Stimulated activated CD8-positive, alpha-beta memory T cell treated with anti-CD3 and anti-CD28 coated beads, Interleukin-7, amount 100 ng/mL, for 48 hours (primary cell): ENCODE measurements at places on chromosomes 12 and 14.

GRCh38 chr12:49568442-49569162 is 660 bp upstream of the MCRS1 start:
- DNase-seq: no peak

DNA sequence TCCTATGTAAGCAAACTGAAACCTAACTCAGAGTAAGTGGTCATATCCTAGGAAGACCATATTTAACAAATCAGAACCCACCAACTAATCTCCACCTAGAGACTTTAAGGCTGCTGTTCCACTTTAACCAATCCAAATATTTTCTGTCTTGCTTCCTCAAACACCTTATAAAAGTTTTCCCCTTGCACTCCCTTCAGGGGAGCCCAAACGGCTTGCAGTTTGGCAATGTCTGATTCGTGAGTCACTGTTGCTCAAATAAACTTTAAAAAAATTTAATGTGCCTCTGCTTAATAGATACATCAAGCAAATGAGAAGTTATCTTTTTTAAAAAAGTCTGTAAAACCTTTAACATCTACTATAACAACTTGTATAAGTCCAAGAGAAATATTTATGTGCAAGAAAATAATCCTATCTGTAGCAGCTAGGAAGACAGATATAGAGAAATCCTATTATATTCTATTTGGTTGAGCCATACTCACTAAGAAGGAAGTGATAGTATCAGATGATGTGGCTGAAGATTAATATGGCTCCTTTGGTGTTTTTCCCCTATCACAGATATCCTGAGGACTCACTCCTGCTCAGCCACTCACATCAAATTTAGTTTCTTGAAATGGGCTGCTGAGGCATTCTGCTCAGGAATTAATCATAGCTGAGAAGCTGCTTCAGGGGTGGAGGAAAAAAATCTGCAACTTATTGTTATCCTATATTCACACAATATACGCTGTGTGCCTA is 65.1 kb upstream of the DUSP6 start:
- DNase-seq: no peak

GRCh38 chr12:90682398-90682797 is 272.6 kb downstream of the CCER1 start:
- DNase-seq: no peak

- no peak for DNase-seq
Measured at GRCh38 chr12:105409801-105410471, 79.4 kb downstream of the C12orf75 start.

- no peak for DNase-seq
Measured at GRCh38 chr12:92496790-92497189, 206.0 kb upstream of the PLEKHG7 start.

- no peak for DNase-seq
Measured at GRCh38 chr14:34403646-34404045, 58.4 kb downstream of the SPTSSA start.

GRCh38 chr12:52645120-52645761 is 6.8 kb downstream of the KRT2 start:
- DNase-seq: no peak

DNA sequence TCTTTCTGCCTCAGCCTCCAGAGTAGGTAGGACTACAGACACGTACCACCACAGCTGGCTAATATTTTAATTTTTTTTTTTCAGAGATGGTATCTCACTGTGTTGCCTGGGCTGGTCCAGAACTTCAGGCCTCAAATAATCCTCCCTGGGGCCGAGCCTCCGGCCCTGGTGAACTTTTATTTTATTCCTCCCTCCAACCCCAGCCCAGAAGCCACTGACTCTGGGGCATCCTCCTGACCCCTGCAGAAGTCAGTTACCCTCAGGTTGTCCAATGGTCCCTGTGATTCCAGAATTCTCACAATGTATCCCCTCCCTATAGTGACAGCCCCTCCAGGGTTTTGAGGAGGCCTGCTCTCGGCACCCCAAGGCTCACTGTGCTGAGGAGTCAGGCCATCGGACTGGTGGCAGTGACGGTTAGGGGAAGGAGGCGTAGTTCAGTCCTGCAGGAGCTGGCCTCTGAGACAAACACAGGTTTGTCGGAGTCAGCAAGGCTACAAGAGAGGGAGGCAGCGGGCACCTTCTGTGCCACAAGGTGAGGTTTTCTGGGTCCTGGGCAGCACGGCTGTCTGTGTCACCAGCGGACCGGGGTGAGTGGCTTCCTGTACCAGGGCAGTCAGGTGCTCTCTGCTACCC is 19.4 kb upstream of the FIGNL2 start:
- no peak for DNase-seq

DNA sequence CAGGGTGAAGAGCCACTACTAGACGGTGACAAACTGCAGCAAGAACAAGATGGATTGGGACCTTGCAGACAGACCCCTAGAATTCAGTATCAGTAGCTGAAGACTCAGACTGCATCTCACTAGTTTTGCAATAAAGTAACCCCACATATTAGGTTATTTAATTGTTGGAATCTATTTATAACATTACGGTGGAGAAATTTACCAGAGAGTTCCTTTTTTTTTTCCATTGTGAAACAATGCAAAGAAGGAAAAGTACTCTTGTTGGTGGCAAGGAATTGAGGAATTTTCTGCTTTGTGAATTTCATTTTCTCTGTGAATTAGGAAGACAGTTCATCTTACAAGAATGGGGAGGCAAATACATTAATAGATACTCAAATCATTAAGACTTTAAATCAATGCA is 185.7 kb upstream of the PPFIA2 start:
- no peak for DNase-seq

- DNase-seq: no peak
Measured at GRCh38 chr14:61478971-61479473, 157.6 kb downstream of the PRKCH start.

GRCh38 chr12:123364532-123365024 is at the start of gene SBNO1:
TSS of gene SBNO1 (minus strand) at chr12:123364847. CDS start at chr12:123350441, 14,406 bp downstream.
- DNase-seq: peak; percentile 66

DNA sequence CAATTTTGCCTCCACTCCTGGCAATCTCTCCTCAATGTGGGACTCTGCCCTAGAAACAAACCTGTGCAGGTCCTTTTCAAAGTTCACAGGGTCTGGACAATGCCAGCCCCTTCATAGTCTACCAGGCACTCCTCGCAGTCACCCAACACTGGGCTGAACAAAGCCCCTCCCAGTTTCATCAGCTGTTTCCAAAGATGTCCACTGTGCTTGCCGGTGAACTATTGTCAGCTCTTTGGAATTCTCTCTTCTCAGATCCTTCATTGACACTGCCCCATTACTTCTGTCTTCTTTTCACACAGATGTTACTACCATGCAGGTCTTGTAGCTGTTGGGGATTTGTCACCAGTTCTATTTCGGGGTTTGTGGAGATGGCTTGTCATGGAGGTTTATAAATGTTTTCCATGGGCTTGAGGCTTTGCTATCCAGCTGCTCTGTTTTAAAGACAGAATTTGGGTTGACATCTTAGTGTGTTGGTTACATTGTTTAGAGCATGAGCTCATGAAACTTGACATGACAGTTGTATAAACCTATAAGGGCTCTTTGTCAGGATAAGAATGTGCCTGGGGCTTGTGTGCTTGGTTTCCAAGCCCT is 77.3 kb upstream of the DHRS4 start:
- no peak for DNase-seq

GRCh38 chr12:8698879-8699278 is 1.1 kb downstream of the RIMKLB start:
- no peak for DNase-seq

GRCh38 chr12:131723532-131723931 is 12.6 kb downstream of the SFSWAP start:
- no peak for DNase-seq

GRCh38 chr12:6923851-6924250 is 3.9 kb upstream of the ATN1 start:
- no peak for DNase-seq

DNA sequence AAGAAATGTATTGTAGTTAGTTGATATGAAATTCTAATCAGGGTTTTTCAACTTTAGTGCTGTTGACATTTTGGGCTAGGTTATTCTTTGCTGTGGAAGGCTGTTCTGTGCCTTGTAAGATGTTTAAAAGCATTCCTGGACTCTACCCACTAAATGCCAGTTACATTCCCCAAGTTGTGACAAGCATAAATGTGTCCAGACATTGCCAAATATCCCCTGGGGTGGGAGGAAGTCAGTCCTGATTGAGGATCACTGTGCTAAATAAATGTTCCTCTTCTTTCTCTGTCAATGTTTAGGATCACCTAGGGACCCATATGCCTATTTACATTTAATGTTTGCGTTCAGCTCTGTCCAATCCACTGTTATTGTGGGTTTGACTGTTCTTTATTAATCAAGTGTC is 268.3 kb downstream of the TMTC2 start:
- DNase-seq: no peak

GRCh38 chr14:26286913-26287205 is 311.0 kb downstream of the NOVA1 start:
- no peak for DNase-seq

DNA sequence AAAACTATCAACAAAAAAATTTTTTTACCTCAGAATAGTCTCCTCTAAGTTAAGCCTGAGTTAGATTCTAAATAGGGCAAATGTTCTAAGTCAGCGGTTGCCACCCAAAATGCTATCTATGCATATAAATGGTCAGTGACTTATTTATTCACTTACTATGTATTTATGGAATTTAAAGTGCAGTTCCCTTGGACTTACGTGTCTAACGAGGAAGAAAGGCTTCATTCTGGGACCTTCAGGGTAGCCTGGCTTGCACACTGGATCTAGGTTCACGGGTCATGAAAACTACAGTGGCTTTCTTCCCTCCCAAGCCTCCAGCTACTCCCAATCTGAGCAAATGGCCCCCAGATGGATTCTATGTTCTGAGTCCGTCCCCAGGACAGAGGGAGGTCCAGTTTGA is 77.1 kb downstream of the ARF6 start:
- no peak for DNase-seq

- no peak for DNase-seq
Measured at GRCh38 chr14:100591453-100592371, 4.5 kb upstream of the BEGAIN start.

- DNase-seq: no peak
Measured at GRCh38 chr12:120061575-120062214, 54.9 kb downstream of the RAB35 start.

DNA sequence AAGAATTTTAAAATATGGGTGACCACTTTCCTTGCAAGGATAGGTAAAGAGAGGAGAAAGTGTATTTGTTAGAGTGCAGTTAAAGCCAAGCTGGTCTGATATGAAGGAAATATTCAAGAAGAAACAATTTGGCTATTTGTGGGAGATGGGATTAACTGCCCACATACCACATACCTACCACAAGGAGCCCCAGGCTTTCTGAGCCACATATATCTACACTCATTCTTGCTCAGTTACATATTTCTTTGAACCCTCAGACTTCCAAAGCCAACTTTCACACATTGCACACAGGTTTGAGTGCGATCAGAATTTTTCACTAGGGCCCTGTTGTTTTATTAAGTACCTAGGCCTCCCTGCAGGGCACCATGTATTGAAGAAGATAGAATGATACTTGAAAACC is 330.2 kb downstream of the ZFP36L1 start:
- no peak for DNase-seq

DNA sequence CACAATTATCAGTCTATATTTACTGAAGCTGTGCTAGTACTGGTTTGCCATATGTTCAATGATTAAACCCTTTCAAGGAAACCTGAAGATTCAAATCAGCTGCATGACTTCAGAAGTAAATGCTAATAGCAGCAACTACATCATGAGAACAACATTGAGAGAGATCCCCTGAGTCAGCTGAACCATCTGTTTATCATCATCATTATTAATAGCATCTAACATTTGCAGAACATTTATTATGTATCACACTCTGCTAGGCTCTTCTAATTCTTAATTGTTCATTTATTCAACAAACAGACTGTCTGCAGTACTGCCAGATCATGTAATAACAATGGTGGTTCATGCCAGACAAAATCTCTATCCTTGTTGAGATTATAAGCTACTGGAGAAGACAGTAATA is 157.4 kb downstream of the KLHL28 start:
- no peak for DNase-seq

DNA sequence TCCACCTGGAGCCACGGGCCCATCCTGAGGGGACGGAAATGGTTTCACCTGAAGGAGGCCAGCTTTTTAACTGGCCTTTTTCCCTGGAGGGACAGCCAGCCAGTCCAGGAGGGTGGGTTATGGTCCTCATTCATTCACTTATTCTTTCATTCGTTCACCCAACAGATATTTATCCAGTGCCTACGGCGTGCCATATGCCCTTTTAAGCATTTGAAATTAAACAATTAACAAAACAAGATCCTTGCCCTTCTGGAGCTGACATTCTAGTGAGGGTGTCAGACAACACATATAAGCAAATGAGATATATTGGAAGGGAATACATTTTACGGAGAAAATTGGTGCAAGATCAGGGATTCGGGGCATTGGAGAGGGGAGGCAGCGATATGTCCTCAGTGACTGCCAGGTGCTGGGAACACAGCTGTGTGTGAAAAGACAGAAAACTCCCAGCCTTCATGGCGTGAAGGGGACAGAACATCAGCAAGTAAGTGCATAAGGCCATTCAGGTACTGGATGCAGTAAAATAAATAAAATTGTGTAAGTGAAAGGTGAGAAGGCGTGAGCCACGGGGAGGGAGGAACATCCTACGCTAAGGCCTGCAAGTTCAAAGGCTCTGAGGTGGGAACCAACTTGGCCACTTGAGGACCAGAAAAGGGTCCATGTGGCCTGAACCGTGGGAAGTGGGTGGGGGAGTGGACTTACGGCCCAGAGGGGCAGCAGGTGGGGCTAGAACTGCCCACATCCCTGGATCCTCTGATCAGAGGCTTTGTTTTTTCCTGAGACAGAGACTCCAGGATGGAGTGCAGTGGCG is 684 bp upstream of the ABCB9 start:
- no peak for DNase-seq

DNA sequence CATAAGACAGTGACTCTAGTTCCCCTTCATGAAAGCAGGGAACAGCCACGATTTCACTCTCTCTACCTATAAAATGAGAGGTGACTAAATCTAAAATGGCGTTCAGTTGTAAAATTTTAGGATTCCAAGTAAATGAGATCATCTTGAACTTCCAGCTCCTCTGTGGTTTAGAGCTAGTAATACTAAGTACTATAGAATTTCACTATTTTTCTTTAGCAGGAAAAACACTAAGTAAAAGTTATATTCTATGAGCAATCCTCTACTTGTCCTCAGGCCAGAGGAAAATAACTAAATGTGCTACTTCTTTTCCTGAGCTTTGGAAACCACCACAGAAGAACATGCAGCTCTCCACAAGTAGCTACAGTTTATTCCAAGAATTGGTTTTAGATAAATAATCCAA is 55.6 kb downstream of the NIN start:
- DNase-seq: no peak

DNA sequence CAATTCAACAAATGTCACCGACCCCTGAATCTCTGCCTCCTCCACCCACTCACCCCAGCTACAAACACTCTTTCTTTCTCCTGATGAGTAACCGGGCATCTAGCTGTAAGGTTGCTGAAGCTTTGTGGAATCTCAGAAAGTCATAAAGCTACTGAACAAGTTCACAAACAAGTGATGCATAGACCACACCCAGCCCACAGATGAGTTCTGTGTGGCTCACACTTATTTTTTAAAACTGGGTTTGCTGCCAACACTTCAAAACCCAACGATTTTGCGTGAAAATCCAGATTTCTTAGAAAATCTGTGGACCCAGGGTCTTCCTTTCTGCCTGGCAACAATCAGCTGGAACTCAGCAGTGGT is 96.1 kb downstream of the APAF1 start:
- peak; percentile 62 for DNase-seq

- DNase-seq: no peak
Measured at GRCh38 chr12:113222730-113223531, 1.7 kb downstream of the TPCN1 start.
